Stimulated activated CD8-positive, alpha-beta memory T cell treated with anti-CD3 and anti-CD28 coated beads, Interleukin-7, amount 100 ng/mL, for 4 hours (primary cell): ENCODE measurements at places on chromosomes 4 and X.

- no peak for DNase-seq
Observed at GRCh38 chr4:54228056-54228527, 1.0 kb upstream of the PDGFRA start.

DNA sequence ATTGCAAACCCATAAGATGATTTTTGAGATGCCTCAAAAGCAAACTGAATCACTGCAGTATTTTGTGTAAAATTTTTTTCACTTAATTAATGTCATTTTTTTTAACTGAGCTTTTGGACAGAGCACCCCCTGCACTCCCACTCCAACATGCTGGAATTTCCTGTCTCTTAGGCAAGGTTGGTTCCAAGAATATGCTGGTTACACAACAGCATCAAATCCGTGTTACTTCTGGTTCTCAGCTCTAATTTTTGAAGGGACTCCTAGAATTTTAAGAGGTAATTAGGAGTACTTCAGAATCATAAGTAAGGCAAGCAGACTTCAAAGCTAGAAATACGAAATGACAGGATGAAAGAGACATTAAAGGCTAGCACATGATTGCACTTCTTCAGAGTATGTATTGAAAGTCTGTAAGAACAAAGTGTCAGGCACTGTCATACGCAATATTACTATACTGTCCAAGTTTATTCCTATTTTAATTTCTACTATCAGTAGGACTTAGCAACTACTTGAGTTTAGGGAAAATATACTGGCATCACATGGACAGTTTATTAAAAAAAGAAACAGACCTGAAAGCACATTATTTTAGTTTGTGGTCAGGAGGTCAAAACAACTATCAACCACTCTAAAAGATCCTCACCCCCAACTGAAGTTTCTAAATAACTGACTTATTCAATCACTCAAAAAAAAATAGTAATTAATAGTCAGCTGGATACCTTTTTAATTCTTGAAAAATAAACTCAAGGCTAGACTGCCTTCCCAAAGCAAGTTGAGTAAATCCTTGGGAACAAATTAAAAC lies 1.6 kb upstream of the JCHAIN start:
- no peak for DNase-seq

DNA sequence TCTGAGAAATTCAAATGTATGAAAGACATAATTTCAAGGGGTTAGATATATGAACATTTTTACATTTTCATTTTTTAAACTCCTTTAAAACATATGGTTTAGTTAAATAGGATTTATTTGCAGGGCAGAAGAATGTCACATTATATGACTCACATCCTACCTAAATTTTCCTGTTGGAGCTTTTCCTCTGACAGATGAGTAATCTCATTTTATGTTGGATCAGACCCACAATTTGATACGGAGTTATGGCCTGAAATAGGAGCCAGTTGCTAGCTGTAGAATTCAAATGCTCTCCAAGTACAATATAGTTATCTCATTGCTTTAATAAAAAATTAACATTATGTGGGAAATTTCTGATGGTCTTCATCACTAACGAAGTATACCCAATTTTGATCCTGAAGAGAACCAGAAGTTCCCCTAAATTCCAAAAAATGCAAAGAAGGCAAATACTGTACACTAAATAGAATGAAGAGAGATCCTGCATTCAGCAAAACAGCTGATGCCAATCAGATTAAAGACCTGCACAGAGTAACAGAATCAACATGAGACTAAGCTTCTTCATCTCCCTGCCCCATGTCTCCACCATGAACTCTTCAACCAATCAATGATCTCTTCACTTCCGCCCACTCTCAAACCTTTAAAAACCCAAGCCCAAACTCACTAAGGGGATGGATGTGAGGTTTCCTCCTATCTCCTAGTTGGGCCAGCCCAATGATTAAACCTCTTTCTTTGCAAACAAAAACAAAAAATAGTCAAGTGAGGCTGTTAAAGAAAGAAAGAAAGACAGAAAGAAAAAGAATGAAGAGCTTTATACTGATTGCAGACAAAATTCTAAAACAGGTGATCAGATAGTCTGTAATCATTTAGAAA lies 10.9 kb upstream of the EXOSC9 start:
- DNase-seq, result no peak

GRCh38 chr4:8182294-8182693 lies 16.8 kb upstream of the SH3TC1 start:
- DNase-seq, result no peak

GRCh38 chr4:76377481-76377901 lies 43.5 kb downstream of the CCDC158 start:
- no peak for DNase-seq

GRCh38 chrX:43551590-43551989 lies 104.5 kb upstream of the MAOA start:
- no peak for DNase-seq

- no peak for DNase-seq
Observed at GRCh38 chrX:51461053-51462044, 35.0 kb downstream of the NUDT11 start.

DNA sequence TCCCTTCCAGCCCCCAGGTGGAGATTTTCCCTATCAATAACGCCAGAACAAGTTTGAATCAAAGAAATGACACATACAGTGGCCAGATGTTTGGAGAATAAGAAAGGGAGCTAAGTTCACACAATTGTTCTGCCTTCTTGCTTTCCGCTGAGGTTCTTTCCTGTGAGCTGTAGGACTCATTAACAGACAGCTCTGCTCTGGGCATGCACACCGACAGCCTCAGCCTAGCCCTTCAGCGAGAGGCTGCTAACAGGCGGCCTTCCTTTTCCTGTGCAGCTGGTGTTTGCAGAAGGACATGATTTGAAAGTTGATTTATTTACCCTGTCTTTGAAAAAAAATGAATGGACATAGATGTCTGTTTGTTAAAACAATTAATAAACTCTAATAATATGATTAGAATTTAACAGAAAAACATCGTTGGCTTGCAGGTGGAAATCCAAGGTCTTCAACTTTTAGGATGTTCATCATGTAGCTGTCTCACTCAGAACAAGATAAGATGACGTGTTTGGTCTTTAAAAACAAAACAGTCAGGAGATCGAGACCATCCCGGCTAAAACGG lies 183.3 kb downstream of the KDR start:
- no peak for DNase-seq

DNA sequence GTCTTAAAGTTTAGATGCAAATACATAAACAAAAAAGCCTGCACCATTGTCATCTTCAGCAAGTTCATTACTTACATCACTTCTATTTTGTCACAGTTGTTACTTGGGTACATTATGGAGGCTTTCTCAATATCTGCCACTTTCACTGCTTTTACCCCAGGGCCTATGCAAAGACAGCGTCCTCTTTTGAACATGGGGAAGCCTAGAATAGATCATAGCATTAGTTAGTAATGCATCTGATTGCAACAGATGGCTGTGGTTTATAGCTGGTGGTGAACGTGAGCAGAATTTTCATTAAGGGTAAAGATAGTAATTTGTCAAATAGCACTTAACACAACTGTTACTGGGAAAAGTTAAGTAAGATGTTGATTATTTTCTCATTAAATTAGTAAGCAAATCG lies 729 bp downstream of the CXCL11 start:
- DNase-seq, result no peak

DNA sequence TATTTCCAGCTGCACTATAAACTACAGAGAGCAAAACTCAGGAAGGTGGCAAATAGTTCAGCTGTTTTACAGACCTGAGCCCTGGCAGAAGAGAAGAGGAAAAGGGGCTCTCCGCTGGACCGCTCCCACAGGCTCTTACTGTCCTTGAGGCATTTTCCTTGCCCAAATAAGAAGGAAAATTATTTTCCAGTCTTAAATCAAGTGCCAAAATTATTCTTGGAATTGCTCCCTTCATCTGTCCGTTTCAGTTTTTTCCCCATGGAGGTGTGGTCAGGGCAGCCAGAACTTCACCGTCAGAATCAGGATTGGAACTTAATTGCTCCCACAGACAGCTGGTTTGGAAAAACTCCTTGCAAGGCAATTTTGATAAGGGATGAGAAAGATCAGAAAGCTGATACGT lies 35.2 kb upstream of the SPINK2 start:
- no peak for DNase-seq

DNA sequence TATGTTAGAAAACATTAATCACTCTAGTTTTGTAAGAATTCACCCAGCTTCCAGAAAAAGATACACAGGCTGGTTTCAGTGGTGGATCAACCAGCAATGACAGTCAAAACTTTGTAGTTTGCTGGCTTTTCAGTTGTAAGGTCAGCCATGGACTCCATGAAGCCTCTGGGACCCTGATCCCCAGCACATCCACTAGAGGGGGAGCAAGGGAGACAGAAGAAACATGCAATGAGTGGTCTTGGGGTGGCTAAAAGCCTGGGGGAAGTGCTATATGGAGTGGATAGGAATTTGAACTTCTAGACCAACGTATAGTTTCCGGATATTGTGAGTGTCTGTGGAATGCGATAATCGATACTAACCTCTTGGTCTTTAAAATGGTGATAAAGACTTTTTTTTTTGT lies 72.7 kb downstream of the AFF2 start:
- DNase-seq, result no peak

DNA sequence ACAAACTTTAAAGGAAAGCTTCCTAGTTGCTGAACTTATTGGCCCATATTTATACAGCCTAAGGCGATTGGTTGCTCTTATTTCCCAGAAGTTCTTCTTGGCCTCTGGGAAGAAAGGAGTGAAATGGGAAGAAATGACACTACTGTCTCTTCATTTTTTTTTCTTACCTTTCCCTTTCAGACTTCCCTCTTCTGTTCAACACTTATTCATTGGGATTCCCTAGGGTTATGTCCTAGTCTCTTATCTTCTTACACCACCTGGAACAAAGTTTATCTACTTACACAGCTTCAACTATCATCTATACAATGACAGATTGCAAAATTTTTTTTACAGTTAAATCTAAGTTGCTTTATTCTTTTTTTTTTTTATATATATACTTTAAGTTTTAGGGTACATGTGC lies 68.0 kb downstream of the SNX12 start:
- DNase-seq, result no peak
